ENCODE measurements at places on chromosomes 3 and 15.

DNA sequence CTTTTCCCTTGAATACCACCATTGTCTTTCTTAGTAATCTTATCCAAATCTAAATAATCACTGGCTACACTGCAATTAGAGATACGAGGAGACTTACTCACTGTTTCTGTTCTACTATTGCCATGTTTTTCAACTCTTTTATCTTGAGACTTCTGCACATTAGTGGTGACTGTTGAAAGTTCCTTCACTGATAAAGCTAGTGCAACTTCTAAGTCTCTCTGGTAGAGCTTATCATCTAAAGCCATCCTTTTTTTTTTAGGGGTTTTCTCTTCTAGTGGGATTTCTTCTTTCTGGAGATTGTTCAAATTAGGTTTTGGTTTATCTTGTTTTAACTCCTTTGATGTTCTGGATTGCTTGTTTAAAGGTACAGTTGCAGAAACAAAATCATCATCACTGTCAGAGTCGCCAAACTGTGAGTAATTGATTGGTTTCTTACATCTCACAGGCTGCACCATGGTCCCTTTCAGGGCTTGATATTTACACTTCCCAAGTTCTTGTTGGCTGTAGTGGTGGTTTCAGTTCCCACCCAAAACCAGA lies 37.7 kb downstream of the NCK1 start:
- DNase-seq: no peak

GRCh38 chr15:91925794-91926193 lies 72.3 kb downstream of the SLCO3A1 start:
- DNase-seq: no peak

GRCh38 chr3:16090706-16091105 lies 83.8 kb upstream of the GALNT15 start:
- DNase-seq: no peak

GRCh38 chr15:49876401-49877038 lies 242.5 kb downstream of the ATP8B4 start:
- no peak for DNase-seq

GRCh38 chr3:481680-482079 lies 285.1 kb downstream of the CHL1 start:
- DNase-seq: no peak

- no peak for DNase-seq
Observed at GRCh38 chr3:46873521-46873920, 4.0 kb upstream of the PTH1R start.

DNA sequence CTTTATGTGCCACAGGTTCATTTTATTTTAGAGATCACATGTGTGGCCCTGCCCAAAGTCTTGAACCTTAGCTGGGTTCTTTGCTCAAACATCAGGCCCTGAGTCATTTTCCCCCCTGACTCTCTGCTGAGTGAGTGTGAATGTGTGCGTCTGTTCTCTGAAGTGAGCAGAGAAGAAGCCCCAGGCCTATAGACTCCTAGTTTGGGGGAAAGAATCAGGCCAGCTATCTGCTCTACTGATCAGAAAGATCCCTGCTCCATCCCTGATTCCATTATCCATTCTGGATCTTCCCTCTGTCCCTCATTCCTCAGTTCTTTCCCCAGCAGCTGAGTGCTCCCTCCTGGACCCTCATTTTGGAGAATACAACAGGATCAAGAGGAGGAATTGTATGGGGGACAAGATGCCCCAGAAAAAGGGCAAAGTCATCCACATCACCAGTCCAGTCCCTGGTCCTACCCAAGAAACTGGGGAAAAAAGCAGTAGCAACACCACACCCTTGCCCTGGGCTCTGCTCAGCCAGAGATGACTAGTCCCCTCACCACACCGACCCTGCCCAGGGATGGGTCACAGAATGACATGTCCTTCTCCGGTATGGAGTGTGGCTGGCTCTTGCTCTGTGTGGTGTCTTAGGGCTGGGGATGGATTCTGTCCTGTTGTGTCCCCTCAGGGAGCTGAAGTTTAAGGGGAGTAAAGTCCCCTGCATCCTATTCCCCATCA lies 3.2 kb downstream of the DUOX1 start:
- DNase-seq: no peak
